NCI-H1092 treated with DMSO at 0.1 percent for 48 hours (cell line): ENCODE measurements at places on chromosomes 4 and X.

DNA sequence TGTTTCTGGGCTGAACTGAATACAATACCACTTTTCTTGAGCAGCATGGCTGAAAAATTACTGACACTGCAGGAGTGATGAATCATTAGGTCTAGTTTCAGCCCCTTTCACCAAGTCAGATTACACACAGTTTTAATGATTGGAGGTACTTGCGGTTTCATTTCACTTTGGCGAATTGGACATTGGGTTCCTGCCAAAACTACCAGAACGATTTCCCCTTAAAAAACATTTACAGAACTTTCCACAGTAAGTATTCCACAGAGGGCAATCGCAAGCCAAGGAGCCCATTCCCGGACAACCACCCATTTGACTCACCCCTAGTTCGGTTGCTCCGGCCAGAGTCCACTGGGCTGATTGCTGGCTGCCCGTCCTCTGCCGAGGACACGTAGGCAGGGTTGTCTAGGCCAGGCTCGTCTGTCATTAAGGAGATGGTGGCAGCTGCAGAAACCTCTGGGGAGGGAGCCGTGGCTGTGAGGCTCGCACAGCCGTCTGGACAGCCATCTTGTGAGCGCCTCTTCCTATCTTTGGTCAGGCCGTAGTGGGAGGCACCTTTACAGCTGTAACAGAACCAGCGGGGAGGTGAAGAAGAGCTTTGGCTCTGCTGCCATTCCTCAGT lies 83.5 kb downstream of the LNX1 start:
- DNase-seq: no peak

GRCh38 chr4:79685542-79685941 lies 277.5 kb upstream of the GK2 start:
- DNase-seq: no peak

DNA sequence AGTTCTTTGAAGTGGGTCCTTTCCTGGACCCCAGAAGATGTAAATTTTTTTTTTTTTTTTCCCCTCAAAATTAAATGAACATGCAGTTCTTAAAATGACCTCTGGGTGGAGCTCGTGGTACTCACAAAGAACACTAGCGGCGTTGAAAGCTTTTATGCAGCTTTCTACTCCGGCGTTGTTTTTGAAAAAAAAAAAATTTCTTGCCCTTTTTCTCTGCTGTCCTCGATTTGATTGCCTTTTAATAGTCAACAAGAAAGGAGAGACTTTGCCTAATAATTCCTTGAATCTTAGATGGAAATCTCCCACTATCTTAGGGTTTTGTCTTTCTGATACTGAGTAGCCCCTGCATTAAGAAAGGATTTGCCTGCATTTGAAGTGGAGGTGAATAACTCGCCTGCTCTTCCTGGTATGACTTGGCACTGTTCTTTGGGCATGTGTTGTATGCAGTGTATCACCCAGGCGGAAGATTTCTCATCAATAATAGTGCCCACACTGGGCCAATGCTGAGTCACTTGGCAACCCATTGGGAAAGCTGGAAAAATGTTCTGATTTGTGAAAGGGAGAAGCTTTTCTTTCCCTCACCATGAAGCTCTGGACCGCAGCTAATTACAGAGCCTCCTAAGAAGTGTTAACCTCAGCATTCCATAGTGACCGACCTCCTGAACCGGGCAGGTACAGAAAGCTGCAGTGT lies 104.0 kb downstream of the PHEX start:
- DNase-seq: peak; percentile 73

DNA sequence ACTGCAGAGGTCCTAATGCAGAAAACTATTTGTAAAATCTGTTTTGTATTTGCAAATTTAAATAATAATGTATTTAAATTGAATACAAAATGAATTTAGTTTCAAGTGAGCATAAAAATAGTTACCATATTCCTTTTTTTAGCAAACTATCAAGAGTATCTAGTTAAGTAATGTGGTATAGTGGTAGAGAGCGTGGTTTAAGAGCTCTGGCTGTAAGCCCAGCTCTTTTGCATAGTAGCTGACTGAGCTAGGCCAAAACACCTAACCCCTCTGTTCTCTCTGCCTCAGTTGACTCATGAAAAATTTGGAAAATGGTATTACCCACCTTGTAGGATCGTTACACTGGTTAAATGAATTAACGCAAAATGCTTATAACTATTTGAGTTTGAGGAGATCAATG lies 18.1 kb upstream of the ADAD1 start:
- DNase-seq: no peak

DNA sequence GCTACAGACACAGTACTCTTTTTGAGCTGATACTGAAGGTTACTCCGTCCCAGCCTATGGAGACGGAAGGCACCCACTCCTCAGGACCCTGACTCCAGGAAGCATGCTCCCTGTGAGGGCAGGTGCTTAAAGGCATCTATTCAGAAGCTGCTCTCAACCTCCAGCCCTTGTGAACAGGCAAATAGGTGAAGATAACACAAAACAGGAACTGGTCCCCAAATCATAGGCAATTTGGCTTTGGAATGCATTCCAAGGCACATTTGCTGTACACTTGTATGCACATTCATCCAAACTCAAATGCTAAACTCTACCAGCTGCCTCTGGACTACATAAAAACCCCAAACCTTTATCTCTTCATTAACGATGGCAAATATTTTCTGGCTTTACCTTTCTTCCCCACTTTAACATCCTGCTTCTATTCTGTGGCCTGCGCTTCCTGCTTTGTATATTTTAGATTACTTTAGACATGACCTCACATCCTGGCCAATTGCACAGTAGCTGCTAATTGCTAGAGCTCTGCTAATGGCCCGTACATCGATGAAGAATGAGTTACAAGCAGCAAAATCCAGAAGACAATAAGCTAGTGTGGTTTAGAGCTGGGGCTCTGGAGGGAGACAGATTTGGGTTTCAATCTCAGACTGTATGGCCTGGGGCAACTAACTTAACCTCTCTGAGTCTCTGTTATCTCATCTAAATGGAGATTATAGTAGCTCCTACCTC lies 3.2 kb downstream of the SEL1L3 start:
- DNase-seq: no peak

DNA sequence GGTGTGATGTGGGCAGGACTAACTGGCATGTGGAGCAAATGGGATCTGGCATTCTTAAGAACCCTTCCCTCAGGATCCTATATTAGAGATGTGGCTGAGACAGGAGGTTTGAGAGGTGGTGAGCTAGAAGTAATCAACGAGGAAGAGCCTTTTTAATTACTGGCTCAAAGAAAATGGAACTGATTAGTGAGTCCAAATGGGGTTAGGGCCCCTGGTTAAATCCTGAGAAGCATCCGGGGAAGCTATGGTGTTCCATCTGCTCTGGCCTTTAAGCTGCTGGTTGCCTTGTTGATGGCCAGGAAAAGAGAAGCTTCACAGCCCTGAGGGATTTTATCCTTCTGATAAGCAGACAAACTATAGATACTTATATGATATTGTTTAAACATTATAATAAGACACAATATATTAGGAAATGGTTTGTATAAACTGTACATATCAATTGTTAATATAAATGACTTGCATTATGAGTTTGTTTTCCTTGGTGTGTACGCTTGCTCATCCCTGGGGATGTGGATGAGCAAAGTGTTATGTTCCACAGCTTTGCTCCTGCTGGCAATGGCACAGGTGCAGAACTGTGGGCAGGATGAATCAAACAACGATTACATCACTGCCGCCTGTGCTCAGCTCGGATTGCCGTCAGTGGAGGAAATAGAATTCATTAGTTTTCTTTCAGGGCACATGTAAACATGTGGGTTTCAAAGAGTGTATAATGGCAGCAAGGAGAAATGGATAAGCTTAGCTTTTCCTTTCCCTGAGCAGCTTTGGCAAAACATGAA lies 328.6 kb upstream of the ARX start:
- DNase-seq: peak; percentile 25

DNA sequence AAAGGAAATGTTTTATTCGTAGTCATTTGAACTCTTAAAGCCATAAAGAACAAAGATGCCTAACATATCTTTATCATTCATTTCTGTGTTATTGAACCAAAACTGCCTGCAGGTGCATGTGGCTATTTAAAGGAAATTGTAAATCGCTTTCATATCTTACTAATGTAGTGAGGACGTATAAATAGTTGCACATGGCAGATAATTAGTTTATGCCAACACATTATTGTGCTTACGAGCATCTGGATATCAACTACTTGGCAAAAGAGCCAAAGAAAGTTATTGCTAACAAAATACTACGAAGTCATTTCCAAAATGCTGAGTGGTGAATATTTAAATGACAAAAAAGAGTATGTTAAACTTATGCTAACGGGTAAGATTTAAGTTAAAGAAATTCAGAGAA lies 27.9 kb upstream of the GABRA2 start:
- DNase-seq: no peak

DNA sequence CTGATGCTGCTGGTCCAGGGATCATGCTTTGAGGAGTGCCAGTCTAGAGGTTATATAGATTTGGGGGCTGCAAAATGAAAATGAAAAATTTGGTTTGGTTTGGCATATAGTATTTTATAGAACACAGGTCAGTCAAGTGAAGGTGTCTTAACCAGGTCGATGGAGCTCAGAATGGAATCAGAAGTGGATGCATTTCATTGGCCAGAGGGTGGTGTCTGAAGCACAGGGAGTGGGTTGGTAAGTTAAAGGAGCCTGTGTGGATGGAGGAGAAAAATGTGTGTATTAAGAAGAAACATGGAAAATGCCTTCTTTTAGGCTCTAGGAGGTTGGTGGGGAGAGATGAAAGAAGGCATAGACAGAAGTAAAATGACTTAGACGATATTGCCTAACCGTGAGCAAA lies 8.6 kb downstream of the GALNT7 start:
- no peak for DNase-seq

- DNase-seq: no peak
Observed at GRCh38 chr4:1472148-1472797, 66.0 kb upstream of the NKX1-1 start.
